ENCODE measurements at places on chromosomes 7 and 10.
A peak's percentile ranks its signal among the peaks of the same experiment; 100 is the strongest.

- DNase-seq, result no peak
These were observed 35.0 kb downstream of the NSUN6 start for GRCh38 chr10:18616337-18616736.

DNA sequence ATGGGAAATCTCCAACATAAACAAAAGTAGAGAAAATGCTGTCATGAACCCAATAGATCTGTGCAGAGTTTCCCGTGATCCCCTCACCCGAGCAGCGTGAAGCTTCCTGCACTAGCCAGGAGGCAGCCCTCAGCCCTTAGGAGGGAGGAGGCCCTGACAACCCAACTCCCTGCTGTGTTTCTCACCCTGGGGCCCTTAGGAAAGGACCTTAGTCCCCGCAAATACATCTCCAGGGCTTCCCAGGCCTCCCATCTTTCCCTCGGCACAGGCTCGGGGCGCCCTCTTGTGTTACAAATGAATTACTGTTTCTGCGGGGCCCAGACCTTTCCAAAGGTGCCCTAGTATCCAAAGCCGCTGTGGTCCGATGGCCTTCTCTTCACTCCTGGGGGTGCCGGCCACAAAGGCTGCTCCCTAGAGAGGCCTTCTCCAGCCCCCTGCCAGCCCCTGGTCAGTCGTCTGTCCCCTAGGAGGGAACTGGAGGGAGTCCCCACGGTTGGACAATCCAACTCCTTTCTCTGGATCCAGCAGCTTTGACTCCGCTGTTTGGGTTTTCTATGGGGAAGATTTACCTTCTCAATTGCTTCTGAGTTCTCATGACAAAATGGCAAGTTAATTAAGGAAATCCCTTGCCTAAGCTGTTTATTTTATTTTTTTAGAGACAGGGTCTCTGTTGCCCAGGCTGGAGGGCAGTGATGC is 49.9 kb upstream of the SH2B2 start:
- DNase-seq, result peak; percentile 11

- DNase-seq, result no peak
These were observed 13.7 kb downstream of the CLCN1 start for GRCh38 chr7:143329471-143330170.

GRCh38 chr10:31528831-31529230 is 209.8 kb downstream of the ZEB1 start:
- no peak for DNase-seq

DNA sequence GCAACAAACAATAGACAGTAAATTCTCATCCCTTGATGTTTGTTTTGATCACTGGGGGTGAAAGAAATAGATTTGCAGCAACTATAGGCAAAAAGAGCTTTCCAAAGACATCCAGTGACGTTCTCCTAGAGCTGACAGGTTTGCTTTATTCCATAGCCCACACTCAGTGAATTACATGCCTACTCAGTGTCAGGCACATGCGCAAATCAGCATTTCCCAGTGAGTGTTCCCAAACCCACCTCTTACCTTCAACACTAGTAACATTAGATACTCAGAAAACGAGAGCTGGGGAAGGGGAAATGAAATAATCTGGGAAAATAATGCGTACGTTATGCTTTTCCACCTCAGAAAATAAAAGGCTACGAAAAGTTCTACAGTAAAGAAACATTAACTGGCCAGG is 144.1 kb downstream of the CPEB3 start:
- DNase-seq, result no peak

DNA sequence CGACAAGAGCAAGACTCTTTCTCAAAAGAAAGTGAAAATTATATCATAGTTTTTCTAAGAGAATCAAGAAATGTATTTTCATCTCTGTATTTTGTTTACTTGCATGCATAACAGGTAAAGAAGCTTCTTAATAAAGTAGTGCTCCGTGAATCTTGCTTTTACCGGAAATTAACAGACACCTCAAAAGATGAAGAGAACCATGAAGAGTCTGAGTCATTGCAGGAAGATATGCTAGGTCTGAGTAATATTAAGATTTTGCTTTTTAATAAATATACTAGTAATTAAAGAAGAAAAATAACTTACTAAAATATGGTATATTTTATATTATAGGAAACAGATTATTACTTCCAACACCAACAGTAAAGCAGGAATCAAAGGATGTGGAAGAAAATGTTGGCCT is 39.5 kb upstream of the STOX1 start:
- no peak for DNase-seq

GRCh38 chr7:155183655-155184054 is 113.5 kb downstream of the HTR5A start:
- no peak for DNase-seq

- DNase-seq, result no peak
These were observed 34.9 kb downstream of the FAM204A start for GRCh38 chr10:118307220-118307619.
